ENCODE measurements at places on chromosomes 3 and 15. TPM values are rescaled to one million over a fixed set of nuclear protein-coding genes. Genes with fewer than 3 reads are reported as not detected.
A peak's percentile ranks its signal among the peaks of the same experiment; 100 is the strongest.

DNA sequence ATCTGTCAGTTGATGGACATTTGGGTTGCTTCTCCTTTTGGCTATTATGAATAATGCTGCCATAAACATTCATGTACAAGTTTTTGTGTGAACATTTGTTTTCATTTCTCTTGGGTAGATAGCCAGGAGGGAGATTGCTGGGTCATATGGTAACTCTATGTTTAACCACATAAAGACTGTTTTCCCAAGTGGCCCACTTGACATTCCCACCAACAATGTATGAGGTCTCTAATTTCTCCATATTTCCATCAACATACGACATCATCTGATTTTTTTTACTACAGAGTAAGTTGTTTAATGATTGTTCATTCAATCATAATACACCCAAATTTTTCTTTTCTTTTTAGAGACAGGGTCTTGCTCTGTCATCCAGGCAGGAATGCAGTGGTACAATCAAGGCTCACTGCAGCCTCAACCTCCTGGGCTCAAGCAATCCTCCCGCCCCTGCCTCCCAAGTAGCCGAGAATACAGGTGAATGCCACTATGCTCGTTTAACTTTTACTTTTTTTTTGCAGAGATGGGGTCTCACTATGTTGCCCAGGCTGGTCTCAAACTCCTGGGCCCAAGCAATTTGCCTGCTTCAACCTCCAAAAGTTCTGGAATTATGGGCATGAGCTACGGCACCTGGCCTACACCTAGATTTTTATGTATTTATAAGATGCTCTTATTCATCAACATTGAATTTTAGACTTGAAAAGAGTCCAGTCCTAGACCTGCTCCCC, 6.8 kb downstream of the IP6K1 start:
- H3K4me3 ChIP-seq, result no peak overlapping the region
- H3K27me3 ChIP-seq, result no peaks in the 10 kb centered on the region
- peaks cover 59% of the 10 kb centered on the region for H3K4me1 ChIP-seq

GRCh38 chr3:196974661-196975060, 6.0 kb upstream of the PIGZ start:
- DNase-seq, result no peak
- no peaks in the 10 kb centered on the region for H3K36me3 ChIP-seq
- no peak overlapping the region for H3K27ac ChIP-seq
- H3K4me3 ChIP-seq, result no peak overlapping the region
- H3K4me1 ChIP-seq, result peaks cover under 1% of the 10 kb centered on the region

Gene SST
- not detected for total RNA-seq

GRCh38 chr15:35979608-35980007, 433.6 kb upstream of the DPH6 start:
- no peaks in the 10 kb centered on the region for H3K36me3 ChIP-seq
- H3K27me3 ChIP-seq, result no peaks in the 10 kb centered on the region
- no peak overlapping the region for H3K27ac ChIP-seq

GRCh38 chr15:99590913-99591646, 25.3 kb downstream of the MEF2A start:
- no peaks in the 10 kb centered on the region for H3K27me3 ChIP-seq
- no peak for DNase-seq
- H3K4me3 ChIP-seq, result no peak overlapping the region
- peaks cover 2% of the 10 kb centered on the region for H3K36me3 ChIP-seq

GRCh38 chr3:188021502-188022040, 132.4 kb upstream of the LPP start:
- H3K27me3 ChIP-seq, result peaks cover 6% of the 10 kb centered on the region
- no peak overlapping the region for H3K27ac ChIP-seq
- no peak for DNase-seq
- no peak overlapping the region for H3K4me3 ChIP-seq

- H3K27ac ChIP-seq, result peak overlapping the region; percentile 26
- peaks cover 26% of the 10 kb centered on the region for H3K4me1 ChIP-seq
- H3K36me3 ChIP-seq, result no peaks in the 10 kb centered on the region
- H3K27me3 ChIP-seq, result no peaks in the 10 kb centered on the region
Measured at GRCh38 chr3:131819381-131820055, 215.3 kb downstream of the CPNE4 start.

GRCh38 chr3:117788061-117788460, 1078.5 kb downstream of the TUSC7 start:
- no peaks in the 10 kb centered on the region for H3K36me3 ChIP-seq
- H3K27me3 ChIP-seq, result no peaks in the 10 kb centered on the region
- H3K4me3 ChIP-seq, result no peak overlapping the region
- no peak for DNase-seq
- H3K27ac ChIP-seq, result no peak overlapping the region

- no peak overlapping the region for H3K27ac ChIP-seq
- no peaks in the 10 kb centered on the region for H3K27me3 ChIP-seq
- no peak for DNase-seq
- no peaks in the 10 kb centered on the region for H3K36me3 ChIP-seq
- no peak overlapping the region for H3K4me3 ChIP-seq
Measured at GRCh38 chr3:31948280-31948679, 32.8 kb downstream of the OSBPL10 start.

DNA sequence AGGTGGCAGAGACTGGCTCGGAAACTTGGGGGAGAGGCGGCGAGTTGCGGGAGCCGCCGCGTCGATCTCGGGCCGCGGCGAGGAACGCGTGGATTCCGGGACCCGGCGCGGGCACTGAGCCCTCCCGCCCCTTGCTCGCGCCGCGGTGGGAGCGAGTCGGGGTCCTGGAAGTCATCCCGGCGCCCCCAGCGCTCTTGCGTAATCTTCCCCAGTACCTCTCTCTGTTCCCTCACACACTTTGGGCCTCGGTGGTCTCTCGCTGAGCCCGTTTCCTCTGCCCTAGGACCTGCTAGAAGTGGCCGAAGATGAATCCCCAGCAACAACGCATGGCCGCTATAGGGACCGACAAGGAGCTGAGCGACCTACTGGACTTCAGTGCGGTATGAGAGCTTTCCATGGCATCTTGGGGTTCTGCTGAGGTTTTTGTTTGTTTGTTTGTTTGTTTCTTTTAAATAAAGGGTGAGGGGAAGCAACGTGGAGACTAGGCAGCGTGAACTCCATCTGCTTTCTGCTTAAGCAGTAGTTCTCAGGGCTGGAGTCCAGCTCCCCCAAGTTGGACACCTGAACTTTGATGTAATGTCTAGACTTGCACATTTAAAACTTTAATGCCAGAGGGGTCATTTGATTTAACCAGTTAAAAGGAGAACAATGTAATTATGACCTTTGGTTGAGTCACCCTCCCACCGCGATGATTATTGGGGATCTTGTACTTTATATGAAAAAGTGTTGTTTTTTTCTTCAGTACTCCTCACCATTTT, 1.3 kb downstream of the TCF12 start:
- H3K4me3 ChIP-seq, result peak overlapping the region; percentile 91
- peaks cover 79% of the 10 kb centered on the region for H3K4me1 ChIP-seq
- H3K27me3 ChIP-seq, result no peaks in the 10 kb centered on the region
- peaks cover 13% of the 10 kb centered on the region for H3K36me3 ChIP-seq
- peak overlapping the region; percentile 97 for H3K27ac ChIP-seq

DNA sequence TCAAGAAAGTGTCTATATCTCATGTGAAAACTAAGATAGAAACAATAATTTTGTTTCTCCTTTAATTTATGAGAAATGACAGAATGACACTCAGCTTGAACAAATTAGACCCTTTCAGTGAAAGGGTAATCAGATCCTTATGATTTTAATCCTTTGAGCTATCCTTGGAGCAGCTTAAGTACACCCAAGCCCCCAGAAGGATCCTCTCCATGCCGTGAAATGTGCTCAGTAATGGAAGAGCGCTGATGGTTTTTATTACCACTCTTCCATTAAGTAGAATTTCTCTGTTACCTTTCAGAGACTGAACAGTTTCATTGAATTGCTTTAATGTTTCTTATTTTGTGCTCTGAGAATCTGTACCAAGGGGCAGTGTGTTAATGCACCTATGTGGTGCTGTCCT, 54.3 kb downstream of the HMG20A start:
- DNase-seq, result no peak
- H3K4me1 ChIP-seq, result peaks cover 64% of the 10 kb centered on the region
- H3K4me3 ChIP-seq, result no peak overlapping the region

DNA sequence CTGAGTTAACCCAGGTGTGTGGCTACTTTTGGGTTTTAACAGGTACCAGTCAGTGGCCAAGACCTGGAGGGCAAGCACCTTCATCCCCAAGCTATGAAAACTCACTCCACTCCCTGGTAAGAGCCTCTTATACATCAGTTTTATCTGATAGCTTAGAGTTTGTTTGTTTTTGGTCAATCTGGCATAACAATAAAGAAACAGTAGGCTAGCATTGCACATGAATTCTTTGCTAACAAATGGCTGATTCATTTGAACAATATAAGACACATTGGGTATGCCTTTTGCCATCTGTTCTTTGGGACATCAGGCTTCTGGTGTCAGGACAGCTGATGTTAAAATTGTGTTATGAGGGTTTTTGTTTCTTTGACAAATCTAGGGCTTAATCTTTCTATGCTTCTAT, 125.0 kb upstream of the CGNL1 start:
- H3K36me3 ChIP-seq, result peaks cover 22% of the 10 kb centered on the region
- H3K4me1 ChIP-seq, result peaks cover 5% of the 10 kb centered on the region
- no peak overlapping the region for H3K4me3 ChIP-seq
- DNase-seq, result no peak
- H3K27ac ChIP-seq, result no peak overlapping the region

DNA sequence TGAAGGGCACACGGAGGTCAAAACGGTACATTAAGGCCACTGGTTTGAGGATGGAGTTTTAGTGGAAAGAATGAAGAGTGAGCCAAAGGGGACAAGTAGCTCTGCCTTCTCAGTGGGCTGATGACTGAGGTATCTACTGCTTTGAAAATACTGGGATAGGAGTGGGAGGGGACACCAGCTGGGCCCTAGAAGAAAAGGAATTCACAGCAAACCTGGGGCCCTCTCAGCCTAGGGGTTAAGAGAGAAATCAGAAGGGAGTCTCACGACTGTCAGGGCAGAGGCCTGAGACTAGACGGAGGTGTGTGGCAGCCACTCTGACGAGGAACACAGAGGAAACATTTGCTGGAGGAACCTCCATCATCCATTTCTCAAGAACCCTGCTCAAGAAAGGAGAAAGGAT, 75.1 kb downstream of the TNIK start:
- no peak overlapping the region for H3K27ac ChIP-seq
- H3K27me3 ChIP-seq, result no peaks in the 10 kb centered on the region
- H3K4me1 ChIP-seq, result peaks cover 57% of the 10 kb centered on the region
- no peaks in the 10 kb centered on the region for H3K36me3 ChIP-seq
- DNase-seq, result no peak

Gene SEMA3G
- 9.2 TPM for total RNA-seq

DNA sequence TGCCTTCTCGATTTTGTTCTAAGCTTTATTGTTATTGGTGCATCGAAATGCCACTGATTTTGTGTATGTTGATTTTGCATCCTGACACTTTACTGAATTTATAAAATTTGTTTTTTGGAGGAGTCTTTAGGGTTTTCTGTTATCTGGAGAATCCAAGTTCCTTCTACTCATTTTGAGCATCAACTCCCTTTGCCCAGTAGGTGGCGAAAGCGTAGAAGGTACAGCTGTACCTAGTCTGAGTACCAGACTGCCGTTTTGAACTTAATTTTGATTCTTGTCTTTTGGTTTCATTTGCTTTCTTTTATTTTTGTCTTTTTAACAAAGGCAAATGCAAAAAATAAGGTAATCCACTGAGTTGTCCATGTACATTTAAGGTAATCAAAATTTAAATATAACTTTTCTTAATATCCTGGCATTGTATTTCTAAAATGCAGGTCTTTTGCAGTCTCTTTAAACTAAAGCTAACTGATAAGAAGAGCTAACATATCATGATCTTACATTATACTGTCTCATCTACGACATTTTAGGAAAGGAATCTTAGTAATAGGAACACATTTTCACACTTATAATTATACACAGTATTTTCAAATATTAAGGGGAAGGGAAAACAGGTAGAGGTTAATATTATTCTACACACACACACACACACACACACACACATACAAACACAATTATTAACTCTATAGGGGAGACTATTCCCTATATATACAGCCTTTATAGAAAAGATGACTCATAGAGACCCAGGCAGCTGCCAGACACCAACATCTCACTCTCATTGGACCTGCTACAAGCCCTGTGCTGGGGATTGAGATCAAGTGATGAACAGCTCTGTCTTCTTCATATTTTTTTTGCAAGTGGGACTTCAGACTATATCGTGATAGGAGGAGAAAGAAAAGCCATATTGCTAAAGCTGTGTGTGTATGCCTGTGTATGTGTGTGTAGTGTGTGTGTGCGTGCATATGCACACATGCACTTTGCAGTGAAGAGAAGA, 71.8 kb downstream of the SYNPR start:
- H3K4me1 ChIP-seq, result no peaks in the 10 kb centered on the region
- H3K27me3 ChIP-seq, result peaks cover 52% of the 10 kb centered on the region
- H3K4me3 ChIP-seq, result no peak overlapping the region
- no peak overlapping the region for H3K27ac ChIP-seq
- no peaks in the 10 kb centered on the region for H3K36me3 ChIP-seq

DNA sequence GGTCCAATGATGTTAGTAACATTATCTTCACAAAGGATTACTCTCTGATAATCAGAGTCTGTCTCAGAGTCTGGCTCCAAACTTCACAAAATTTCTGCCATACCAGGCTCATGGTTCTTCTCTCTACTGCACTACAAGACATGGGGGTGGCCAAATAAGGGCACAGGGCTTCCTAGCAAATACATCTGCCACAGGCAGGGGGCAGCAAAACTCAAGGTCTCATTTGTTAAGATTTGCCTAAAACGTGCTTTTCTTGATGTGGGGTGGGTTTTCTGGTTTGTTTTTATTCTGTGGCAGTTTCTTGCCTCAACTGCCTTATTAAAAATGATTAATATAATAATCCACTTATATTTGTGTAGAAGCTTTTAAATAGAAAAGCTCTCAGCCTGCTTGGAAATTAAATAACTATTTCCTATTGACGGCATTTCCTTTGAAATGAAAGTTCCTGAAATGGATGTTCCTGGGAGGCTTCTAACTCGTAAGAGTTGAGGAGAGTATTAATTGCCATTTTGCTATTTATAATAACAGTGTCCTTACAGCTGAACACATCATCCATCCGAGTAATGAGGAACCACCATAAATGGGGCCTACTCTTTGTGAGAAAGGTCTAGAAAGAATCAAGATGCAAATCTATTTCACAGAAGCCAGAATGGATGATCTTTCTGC, 53.8 kb downstream of the SST start:
- H3K27me3 ChIP-seq, result peaks cover 21% of the 10 kb centered on the region
- no peaks in the 10 kb centered on the region for H3K36me3 ChIP-seq
- H3K4me1 ChIP-seq, result no peaks in the 10 kb centered on the region
- no peak overlapping the region for H3K27ac ChIP-seq
- no peak for DNase-seq

DNA sequence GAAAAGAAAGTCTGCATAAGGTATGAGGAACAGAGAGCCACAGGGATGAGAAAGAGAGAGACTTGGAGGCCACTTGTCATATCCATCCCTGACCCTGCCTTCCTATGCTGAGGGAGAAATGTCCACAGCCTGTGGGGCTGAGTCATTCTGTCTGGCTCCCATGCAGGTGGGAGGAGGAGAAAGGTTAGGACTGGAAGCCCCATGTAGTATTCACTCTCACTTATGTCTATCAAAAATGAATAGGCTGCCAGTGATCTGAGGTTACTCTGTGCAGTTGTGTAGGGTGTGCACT, 71.3 kb downstream of the RAB11A start:
- peaks cover 30% of the 10 kb centered on the region for H3K4me1 ChIP-seq
- no peaks in the 10 kb centered on the region for H3K36me3 ChIP-seq
- H3K27ac ChIP-seq, result peak overlapping the region; percentile 60
- H3K27me3 ChIP-seq, result no peaks in the 10 kb centered on the region
- H3K4me3 ChIP-seq, result no peak overlapping the region

Gene LRRC57
- 15.0 TPM for total RNA-seq
